ENCODE measurements at places on chromosomes 3 and 15.

- DNase-seq = no peak
Observed at GRCh38 chr3:63571682-63572081, 80.8 kb upstream of the SNTN start.

DNA sequence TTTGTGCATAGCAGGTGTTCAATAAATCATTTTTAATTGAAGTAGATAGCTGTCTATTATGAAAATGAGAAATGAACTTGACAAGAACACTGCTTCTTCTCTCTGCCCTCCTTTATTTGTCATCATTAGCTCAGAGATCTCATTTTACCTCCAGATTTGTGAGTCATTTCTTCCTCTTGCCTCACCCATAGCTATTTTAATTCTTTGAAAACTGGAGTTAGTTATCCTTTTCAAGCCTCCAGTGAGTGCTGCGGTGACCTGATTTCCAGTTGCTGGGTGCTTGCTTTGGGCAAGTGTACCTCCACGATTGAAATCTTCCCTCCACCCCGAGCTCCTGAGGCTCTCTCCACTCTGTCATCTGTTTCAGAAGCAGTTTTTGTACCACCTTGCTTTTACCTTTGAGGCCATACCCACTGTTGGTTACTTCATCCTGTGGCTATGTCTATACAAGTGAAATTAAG lies 114.6 kb downstream of the NFKBIZ start:
- DNase-seq = no peak

DNA sequence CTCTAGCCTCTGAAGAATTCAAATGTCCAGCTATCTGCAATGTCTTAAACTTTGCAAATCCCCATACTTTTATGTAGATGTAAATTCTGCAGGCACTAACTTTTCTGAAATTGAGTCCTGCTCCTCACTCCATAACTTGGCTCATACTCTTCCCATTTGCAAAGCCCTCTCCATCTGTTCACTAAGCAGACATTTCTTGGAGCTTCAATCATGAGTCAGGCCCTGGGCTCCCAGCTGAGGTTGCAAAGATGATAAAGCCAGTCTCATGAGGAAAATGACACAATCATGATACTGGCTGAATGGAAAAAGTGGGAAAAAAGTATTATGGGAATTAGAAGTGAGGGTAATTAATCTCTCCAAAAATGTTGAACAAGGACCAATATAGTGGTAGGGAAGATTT lies 507.6 kb downstream of the NR2F2 start:
- DNase-seq = no peak

DNA sequence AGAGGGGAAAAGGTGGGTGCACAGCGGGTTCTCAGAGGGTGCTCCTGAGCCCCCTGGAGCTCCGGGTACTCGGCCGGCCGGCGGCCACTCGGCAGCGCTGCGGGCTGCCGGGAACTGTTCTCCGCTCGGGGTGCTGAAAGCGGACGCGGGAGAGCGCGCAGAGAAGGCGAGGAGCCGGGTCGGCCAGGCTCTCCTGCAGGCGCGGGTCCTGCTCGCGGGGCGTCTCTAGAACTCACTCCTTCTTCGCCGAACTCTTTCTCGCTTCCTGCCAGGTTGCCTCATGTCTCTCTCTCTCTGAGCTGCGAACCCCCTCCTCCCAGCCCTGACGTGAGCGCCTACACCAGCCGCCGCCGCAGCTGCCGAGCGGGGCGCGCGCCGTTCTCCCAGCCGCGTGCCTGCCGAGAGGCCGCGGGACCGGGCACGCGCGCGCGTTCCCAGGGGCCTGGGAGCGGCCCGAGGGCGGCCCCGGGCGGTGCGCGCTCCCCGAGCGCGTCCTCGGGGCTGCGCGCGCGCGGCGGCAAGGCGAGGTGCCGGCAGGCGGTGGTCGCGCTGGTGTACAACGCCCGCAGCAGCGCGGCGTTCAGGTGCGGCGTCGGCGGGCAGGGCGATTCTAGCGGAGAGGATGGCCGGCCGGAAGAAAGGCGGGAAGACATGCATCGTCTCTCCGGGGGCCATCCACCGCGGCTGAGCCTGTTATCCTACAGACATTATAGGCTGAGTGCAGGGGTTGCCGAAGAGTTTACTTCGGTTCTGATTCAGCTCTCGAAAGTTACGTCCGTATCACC lies at the start of gene PEX5L:
PEX5L (minus strand) TSS at position 267 of the 785 bp plus-strand sequence. CDS start 338 bp downstream, outside the sequence.
- no peak for DNase-seq

DNA sequence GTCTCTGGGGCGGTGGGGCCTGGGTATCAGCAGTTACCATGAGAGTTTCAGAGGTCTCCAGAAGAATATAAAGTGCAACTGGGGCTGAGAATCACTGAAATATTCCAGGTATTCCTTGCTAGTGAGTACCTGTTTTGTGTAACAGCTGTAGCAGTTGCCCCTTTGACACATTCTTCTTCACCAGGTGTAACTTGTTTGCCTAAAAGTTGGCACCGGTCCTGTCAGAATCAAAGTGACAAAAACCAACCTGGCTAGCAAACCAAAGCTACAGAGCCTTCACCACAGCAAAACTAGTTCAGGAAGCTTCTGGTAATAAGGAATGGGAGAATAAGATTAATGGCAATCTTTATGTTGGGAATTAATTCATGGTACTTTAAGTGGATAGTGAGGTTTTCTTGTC lies 296.0 kb downstream of the NAALADL2 start:
- DNase-seq = no peak

GRCh38 chr3:188298585-188298984 lies 144.6 kb downstream of the LPP start:
- DNase-seq = no peak

DNA sequence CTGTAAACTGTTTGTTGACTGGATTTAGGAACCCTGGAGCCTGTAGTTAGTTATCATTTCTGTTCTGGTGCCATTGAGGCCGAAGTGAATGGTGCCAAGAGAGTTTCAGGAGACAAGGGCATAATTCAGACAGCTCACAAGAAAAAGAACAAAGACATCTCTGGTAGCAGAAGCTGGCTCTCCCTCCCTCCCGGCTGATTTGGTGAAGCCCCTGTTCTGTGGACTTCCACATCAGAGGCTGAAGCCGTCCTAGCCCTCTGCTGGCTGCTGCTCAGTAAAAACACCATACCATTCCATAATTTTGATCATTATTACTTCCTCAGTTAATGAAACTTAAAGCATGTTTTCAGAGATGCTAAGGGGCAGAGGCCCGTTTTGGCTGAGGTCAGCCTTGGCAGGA lies 381.2 kb upstream of the WNT5A start:
- DNase-seq = no peak

DNA sequence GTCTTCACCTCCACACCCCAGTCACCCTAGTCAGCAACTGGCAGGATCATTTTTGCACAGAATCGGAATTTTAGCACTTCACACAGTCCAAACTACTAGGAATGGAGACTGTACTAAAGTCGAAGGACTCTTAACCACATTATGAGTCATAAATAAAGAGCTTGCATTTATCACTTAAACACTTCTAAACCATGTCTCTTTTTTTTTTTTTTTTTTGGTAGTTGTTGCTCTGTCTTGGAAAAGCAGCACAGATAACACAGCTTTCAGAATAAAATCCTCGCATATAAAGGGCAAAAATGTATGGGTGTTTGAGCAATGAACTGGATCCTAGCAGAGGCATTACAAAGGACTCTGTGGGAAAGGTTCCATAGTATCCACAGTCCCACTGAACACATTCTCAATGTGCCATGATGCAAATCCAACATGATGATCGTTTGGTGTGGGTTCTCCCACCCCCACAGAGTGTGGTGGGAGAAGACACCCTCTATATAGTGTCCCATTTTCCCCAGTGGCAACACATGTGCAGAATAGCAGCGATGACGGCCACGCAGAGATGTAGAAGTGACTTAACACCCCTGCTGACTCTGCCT lies 47.1 kb downstream of the FOXP1 start:
- peak; percentile 42 for DNase-seq

DNA sequence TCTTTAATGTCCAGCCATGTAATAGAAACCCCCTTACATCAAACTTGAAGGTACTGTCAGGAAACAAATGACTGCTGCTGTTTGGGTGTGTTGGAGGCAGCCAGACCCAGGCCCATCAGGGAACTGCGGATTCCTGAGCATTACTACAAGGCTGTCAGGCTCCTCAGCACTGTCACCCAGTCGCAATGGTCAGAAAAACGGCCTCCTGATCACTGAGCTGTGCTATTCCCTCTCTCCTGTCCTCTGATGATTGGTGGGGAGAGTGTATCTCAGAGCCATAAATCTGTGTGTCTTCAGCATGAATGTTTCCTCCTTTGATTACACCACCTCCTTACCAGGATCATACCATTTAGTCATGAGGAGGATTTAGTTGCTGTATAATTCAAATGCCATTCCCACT lies 135.2 kb upstream of the GADL1 start:
- no peak for DNase-seq

- peak; percentile 64 for DNase-seq
Observed at GRCh38 chr3:30319713-30320112, 286.7 kb upstream of the TGFBR2 start.

GRCh38 chr3:134235577-134236076 lies 15.0 kb downstream of the RYK start:
- DNase-seq = no peak

DNA sequence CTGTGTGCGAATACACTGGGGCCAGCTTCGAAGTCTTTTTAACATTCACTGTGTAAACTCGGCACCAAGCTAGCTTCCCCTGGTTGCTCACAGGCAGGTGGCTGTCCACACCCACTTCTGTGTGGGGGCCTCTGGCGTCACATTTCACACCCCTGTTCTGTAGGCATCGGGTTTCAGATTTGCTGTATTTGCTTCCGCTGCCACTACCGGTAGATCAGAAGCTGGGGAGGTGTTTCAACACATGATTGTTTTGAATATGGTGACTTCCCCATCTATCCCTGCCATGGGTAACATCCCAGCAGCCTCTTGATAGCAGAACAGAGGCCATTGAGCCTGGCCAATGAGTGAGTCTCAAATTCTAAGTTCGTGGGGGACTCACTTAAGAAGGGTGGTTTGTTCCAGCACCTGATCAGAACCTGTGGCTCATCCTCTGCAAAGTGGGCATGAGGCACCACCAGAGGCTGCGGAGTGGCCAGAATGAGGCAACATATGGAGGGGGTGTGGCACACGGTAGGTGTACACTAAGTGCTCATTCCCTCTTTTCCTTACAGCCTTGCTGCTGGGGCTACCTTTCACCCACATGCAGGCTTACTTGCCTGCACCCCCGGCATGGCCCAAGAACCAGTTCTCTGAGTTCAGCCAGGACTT lies 61.5 kb downstream of the IQSEC1 start:
- DNase-seq = no peak

DNA sequence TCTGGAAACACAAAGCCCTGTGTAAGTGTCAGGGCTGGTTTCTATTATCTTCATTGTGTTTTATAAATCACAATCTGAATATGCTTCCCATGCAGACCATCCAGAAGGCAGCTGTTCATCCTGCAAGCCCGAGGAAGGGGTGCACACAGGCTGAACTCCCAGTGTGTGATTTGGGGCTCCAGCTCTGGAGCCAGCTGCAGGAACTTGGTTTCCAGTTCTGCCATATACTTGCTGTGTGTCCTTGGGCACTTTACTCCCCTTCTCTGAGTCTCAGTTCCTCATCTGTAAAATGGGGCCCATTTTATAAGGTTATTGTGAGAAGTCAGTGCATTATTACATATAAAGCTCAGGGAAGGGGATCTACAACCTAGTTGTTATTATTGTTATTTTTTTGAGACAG lies 22.6 kb downstream of the CYP8B1 start:
- DNase-seq = no peak

- no peak for DNase-seq
Observed at GRCh38 chr3:127662001-127662469, 10.7 kb upstream of the ABTB1 start.

DNA sequence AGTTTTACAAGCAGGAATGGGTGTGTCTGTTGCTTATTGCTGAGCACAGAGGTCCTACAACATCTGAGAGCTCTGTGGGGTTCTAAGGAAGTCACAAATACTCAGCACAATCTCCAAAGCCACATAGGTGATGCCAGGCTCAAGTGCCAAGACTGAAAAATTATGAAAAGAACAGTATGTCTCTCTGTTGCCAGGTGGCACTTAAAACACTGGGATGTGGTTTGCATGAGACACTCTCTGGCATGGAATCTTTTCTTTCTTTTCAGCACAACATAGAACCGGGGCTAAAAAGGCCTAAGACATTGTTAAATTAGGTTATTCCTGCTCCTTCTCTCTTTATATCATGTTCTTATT lies 127.3 kb upstream of the PRICKLE2 start:
- no peak for DNase-seq

DNA sequence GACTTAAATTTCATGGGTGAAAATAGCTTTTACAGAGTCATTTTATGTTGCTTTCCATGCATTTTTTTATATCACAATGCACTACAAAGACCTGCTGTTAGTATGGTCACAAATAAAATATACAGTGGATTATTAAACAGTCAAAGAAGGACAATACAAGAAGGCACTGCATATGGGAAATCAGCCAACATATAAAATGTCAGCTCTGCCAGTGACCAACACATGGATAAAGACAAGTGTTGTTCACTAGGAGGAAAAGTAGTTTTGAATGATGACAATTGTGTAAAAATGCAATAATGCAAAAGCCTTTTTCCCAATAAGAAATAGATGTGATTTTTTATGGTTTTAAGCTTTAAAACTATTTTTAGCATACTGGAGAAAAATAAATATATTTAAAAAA lies 425.3 kb upstream of the CBLB start:
- DNase-seq = no peak

DNA sequence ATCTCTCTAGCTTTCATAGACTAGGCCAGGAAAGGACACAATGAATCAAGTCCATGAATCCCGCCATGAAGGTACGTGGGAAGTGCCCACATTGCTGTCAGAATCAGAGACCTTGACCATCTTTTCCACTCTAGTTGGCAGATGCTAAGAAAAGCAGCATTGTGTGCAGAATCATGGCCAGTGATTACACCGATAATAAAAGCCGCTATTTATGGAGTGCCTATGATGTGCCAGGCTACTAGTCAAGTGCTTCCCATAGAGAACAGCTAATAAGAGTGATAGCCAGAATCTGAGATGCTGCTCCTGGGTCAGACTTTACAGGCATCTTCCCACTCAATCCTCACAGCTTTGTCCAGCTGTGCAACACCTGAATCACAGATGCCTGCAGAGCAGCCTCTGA lies 13.2 kb upstream of the RPL32 start:
- no peak for DNase-seq

GRCh38 chr3:71998995-71999673 lies 214.2 kb upstream of the PROK2 start:
- DNase-seq = no peak

DNA sequence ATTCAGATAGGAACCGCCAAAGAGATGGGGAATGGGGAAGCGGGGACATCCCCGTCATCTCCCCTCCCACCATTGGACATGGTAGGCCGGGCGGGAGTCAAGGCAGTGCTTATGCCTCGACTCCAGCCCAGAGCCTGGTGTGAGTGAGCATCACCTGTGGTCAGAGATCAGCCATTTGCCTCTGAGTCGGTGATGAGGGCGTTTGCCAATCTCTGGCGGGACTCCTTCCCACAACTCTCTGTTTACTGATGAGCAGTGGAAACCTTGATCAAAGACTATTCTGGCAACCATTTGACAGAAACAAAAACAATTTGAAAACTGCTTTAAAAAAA lies 63.9 kb upstream of the HES1 start:
- DNase-seq = no peak

- DNase-seq = no peak
Observed at GRCh38 chr15:95937128-95937528, 393.4 kb upstream of the NR2F2 start.
